ENCODE measurements at places on chromosomes 11 and 22.

GRCh38 chr11:19781351-19781750, 68.7 kb downstream of the NAV2 start:
- DNase-seq, result no peak

DNA sequence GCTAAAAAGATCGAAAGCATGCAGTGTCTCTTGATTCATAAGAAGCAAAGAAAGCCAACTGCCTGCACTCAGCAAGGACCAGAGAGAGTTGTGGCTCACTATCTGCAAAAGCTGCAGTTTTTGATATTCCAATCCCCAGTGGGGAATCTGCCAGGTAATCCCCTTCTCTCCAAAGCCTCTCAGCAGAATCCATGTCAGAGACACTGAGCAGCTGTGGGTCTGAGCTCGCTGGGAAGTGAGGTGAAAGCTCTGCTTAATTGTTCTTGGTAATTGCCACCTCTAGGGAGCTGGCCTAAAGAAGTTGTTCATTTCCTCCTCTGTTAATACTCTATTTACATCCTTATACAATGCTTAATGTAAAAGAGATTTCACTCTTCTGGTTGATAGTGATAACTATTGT, 261.3 kb upstream of the LRRC4C start:
- DNase-seq, result no peak

DNA sequence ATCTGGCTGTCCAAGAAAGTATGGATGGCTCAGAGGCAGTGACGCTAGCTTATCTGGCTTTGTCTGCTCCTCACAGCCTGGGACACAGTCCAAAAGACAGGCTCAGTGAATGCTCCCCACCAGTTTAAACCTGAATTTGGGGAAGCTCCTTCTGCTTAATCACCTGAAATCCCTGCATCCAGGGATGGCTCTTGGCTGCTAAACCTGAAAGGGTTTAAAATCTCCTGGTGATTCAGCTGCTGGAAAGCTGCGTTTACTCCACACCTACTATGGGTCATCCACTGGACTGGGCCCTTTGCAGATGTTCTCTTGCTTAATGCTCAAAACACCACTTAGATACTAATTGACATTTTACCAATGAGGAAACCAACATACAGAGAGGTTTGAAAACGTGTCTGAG, 302.0 kb upstream of the NARS2 start:
- DNase-seq, result peak; percentile 6

DNA sequence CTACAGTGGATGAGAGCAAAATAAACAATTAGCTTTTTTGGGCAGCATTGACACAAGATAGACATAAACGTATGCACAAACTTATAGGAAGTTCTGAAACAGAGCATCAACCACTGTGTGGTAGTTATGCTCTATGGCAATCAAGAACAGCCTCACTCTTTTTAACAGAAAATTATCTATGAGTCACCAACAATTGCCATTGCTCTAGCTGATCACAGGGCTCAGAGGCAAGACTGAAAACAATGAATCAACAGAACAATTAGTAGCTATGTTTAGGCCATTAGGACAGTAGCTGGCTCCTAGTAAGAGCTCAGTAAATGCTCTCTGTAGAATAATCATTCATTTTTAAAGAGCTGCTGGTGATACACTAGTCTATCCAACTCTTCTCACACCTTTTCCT, 34.9 kb upstream of the PICALM start:
- no peak for DNase-seq

DNA sequence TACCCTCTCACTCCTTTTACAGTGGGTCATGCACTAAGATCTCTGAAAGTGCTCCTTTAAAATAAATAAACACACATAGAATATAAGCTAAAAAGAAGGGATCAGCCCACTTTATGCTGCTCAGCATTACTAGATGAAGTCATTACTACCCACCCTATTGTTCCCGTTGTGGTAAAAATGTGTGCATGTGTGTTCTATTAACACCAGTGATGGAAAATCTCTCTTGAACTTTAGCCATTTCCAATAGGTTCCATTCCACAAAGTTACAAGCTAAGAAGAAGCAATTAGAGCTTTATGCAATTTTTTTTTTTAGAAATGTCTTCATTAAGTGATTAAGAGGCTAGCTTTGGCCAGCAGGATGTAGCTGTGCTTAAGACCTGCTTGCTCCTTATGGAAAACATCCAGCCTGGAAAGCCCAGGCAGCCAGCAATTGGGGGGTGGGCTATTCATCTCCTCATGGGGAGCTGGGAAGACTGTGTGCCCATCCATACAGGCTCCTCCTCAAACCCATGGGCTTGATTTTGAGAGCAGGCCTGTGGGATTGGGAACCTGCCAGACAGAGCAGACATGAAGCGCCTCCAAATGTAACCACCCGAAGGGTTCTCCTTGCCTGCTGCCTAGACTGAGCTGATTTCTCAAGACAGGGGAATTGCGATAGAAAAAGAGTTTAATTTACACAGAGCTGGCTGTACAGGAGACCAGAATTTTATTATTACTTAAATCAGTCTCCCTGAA, 92.9 kb upstream of the PARVA start:
- no peak for DNase-seq

- peak; percentile 46 for DNase-seq
Measured at GRCh38 chr22:44449061-44449682, 48.9 kb downstream of the RTL6 start.

GRCh38 chr11:6526411-6527135, 29.5 kb downstream of the DNHD1 start:
- DNase-seq, result no peak

DNA sequence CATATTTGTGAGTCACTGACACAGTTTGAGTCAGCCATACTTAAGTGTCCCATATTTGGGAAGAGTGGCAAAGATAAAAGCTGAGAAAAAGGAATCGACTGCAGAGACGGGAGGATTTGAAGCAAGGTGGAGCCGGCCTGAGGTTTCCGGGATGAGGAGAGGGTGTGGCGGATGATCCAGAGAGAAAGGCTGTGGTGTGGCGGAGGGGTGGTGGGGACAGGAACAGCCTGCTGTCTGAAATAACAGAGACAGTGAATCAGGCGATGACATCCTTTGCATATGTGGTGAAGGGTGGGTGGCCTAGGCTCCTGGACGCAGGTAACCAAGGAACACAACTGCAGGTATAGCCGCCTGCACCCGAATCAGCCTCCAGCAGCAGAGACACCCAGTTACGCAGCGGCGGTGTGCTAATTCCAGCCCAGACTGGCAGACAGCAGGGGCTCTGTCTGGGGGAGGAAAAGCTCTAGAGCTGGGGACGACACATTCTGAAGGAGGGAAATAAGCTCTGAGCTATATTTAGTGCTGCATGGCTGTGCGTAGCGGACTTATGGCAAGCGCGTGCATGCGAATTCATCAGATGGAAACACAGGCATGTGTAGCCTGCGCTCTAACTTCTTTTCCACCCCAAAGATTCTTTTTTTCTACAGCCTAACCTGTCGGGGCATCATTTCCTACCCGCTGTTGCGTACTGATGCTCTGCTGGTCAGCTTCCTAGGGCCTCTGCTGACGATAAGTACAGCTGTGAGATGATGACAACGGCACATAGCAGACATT, 62.7 kb upstream of the BARX2 start:
- no peak for DNase-seq

DNA sequence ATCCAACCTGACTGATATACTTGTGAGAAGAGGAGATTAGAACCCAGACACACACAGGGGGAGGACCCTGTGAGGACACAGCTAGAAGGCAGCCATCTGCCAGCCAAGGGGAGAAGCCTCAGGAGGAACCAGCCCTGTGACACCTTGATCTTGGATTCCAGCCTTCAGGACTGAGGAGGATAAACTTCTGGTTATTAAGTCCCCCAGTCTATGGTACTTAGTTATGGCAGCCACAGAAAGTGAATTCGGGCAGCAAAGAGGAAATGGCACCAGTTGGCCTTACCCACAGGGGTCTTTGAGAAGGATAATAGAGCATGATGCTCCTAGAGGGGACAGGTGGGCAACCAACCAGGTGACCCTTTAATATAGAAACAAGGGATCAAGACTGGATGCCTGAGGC, 49.4 kb downstream of the ASCL2 start:
- no peak for DNase-seq

DNA sequence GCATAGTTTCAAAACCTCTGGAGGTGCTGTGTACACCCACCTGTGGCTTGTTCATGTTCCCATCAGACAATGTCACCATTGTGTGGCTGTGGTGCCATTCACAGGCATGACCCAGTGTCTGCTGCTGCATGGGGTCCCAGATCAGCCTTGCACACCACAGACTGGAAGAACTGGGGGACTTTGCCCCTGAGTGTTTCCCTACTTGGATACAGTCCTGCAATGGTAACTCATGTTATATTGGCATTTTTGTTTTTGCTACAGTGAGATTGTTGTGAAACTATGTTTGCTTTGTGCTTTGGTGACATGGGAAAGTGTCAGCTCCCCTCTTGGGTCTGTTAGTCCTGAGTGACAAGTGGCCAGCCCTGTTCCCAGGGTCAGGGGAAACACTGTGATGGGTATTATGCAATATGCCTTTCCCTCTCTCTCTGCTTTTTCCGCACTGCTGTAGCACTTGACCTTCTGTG, 108.8 kb downstream of the NAV2 start:
- DNase-seq, result no peak

DNA sequence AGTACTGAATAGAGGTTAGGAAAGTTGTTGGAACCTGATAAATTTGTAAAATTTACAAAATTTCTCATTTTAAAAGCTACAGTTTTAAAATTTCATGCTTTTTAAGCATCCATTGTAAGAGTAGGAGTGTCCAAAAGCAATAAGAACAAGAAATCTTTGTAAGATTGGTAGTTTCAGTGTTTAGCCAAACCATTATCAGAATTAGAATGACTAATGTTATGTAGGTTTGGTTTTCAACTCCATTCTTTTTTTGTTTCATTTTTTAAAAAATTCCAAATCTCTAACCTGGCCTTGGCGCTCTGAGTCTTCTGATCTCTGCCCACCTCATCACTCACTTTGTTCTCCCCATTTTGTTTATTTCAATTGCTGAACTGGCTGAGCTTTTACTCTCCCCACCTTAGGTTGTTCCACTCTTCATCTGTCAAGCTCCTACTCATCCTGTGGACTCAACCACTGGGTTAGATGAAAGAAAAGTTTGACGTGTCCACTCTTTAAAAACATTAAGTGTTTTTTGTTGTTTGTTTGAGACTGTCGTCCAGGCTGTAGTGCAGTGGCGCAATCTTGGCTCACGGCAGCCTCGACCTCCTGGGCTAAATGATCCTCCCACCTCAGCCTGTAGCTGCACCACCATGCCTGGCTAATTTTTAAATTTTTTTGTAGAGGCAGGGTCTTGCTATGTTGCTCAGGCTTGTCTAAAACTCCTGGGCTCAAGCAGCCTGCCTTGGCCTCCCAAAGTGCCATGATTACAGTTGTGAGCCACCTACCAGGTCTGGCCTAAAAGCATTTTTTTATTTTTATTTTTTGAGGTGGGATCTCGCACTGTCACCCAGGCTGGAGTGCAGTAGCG, 14.0 kb downstream of the EP300 start:
- no peak for DNase-seq

- DNase-seq, result no peak
Measured at GRCh38 chr22:42039271-42039670, 31.3 kb downstream of the NAGA start.

GRCh38 chr11:113270080-113270479, 44.3 kb upstream of the TTC12 start:
- DNase-seq, result no peak

DNA sequence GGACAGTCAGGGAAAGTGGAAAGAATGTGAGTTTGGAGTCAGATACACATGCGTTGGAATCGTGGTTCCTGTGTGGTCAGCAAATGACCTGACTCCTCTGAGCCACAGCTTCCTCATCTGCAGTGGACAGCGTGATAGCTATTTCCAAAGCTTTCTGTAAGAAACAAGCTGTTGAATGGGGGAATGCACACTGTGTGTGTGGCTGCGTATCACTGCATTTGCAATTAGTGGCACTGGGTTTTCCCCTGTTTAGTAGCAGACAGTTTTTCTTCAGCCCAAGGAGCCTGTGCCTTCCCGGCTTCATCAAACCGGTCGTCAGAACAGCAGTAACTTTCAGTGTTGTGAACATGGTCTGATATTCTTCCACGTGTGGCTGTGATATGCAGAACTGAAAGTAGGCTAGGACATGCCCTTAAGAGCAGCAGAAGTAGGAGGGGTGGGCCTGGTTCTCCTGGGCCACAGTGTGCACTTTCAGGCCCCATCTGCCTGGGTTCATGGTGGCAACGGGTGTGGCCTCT, 121.5 kb downstream of the RRAS2 start:
- DNase-seq, result no peak

DNA sequence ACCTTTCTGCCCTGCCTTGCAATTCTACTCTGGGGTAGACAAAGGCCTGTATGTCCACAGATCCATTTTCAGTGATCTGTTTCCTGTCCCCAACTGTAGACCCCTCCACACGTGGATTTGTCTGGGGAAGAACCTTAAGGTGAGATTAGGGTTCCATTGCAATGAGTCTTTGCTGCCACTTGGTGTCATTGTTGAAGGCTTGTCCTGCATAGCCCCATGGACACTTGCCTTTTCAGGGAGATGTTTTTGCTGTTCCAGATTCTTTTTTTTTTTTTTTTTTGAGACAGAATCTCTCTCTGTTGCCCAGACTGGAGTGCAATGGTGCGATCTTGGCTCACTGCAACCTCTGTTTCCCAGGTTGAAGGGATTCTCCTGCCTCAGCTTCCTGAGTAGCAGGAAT, 21.8 kb downstream of the SERPING1 start:
- no peak for DNase-seq

DNA sequence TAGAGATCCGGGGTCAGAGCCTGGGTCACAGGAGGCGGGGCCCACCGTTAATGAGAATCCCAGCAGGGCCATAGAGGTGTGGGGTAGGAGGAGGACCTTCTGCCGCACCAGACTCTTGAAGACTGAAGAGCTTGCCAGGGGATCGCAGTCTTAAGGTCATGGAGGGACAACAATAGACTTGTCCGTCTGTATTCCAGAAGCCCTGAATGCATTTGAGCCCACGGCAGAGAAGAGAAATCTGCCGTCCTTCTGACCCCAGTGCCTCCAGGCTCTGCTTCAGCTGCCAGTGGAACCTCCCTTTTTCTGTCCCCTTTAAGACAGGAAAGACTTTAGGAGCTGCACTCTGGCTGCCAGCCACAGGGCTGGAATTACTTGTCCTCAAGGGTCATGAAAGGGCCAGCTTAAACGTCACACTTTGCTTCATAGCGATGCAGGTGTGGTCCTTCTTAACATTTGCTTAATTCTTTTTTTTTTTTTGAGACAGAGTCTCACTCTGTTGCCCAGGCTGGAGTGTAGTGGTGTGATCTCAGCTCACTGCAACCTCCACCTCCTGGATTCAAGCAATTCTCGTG, 15.5 kb upstream of the ST3GAL4 start:
- DNase-seq, result no peak

- DNase-seq, result no peak
Measured at GRCh38 chr11:110379261-110379660, 50.5 kb upstream of the FDX1 start.

DNA sequence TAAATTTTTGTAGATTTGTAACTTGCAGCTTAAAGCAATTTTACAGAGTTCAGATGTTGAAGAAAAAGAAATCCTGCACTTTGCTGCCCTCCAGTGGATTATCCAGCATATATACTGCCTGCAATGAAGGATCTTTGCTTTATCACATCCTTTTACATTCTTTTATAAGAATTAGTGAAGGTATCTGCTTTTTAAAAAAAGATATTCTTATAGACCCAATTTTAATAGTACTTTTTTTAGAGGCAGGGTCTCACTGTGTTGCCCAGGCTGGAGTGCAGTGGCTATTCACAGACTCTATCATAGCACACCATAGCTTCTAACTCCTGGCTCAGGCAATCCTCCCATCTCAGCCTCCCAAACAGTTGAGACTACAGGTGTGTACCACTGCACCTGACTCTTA, 60.7 kb downstream of the TTC17 start:
- DNase-seq, result no peak

GRCh38 chr22:17143826-17144225, 15.3 kb downstream of the HDHD5 start:
- DNase-seq, result no peak

Measured in epithelial cell of prostate (primary cell).